ENCODE measurements at places on chromosomes 11 and 22. TPM values are rescaled to one million over a fixed set of nuclear protein-coding genes. Genes with fewer than 3 reads are reported as not detected.

DNA sequence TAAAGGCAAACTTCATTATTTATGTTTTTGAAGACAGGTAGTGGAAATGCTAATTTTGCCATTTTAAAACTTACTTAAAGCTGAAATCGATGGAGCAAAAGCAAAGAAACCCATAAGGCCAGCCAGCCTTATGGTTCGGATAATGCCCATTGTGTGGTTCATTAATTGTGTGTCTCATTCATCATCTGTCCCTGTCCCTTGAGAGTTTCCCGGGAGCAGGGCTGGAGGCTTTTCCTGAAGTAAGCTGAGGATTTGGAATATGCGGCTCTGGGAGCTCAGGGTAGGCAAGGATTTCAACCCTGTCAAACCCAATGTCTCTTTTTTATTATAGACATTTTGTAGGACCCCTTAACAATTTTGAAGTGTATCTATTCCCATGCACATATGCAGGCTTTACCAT is 790.0 kb upstream of the KIRREL3 start:
- no peak for DNase-seq

GRCh38 chr11:117045196-117045595 is 53.0 kb downstream of the SIK3 start:
- DNase-seq, result peak; percentile 84

COMMD9 gene
- 56.7 TPM for total RNA-seq

CCDC116 gene
- total RNA-seq, result 0.29 TPM

Measured in epithelial cell of proximal tubule (primary cell).